ENCODE measurements at places on chromosomes 1 and 21.

GRCh38 chr1:94854458-94855306 is 34.5 kb downstream of the SLC44A3 start:
- DNase-seq: peak; percentile 62

GRCh38 chr1:66402194-66402593 is 131.8 kb upstream of the SGIP1 start:
- DNase-seq: no peak

GRCh38 chr1:31069392-31069791 is 3.9 kb upstream of the PUM1 start:
- DNase-seq: no peak

DNA sequence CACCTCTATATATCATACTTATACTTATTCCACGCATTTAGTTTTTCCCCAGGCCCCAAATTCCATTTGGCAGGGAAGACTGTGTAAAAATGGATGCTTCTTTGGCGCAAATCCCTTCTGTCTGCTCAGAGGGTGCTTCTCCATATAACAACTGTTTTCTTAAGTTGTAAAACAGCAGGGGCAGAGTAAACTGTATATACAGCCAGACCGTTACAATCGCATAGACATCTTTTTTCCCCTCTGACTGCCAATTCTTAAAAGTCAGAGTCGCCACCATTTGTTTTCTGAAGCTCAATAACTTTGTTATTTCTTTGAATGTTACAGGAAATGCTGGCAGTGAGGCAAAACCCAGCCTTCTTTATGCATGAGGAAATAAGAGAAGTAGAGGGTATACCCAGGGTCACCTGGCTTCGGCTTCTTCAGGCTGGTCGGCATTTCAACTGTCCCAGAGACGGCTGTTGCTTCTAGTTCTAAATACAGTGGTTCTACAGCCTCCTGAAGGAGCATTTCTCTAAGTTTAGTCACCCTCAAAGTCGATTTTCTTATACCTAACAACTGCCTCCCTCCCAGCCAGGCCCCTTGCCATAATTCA is 188.4 kb downstream of the CLIC6 start:
- no peak for DNase-seq

GRCh38 chr1:188642704-188643103 is 1814.0 kb downstream of the PLA2G4A start:
- DNase-seq: no peak

DNA sequence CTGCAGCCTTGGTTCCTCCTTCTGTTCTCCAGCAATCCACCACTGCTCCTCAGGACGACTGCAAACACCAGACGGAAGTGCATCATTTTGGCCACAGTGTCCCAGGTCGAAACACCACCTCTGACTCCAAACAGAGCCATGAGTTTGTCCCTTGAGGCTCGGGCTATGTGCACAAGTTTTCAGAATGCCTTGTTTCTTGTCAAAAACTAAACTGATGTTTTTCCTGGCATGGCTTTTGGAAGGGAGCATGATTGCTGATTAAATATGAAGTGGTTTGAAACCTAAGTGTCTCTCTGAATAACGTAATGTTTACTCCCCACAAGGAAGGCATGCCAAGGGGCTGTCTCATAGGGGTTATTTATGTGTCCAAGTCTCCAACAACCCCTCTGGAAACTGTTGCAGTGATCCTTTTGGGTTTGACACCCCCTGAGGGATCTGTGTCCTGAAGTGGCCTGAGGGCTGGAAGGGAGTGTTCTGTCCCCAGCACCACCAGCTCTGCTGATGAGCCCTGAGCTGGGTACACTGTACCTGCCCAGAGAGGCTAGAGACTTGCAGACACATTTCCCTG is 132.7 kb downstream of the PLPP3 start:
- no peak for DNase-seq

- no peak for DNase-seq
Observed at GRCh38 chr21:45724994-45725843, 81.7 kb downstream of the PCBP3 start.

DNA sequence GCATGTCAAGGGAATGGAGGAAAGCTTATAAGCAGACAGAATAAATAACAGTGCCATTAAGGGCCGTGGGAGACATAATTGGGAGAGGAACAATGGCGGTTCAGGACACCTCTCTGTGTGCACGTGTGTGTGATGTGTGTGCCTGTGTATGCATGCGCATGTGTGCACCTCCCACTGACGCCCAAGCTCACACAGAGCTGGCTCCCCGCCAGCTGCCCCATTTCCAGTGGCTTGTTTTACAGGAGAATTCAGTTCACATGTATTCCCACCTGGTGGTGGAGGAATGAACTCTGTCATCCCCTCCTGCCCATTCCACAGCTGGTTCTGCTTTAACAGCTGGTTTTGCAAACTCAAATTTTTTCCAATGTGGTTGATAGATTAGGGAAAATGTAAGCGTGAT is 262.2 kb downstream of the AJAP1 start:
- no peak for DNase-seq

DNA sequence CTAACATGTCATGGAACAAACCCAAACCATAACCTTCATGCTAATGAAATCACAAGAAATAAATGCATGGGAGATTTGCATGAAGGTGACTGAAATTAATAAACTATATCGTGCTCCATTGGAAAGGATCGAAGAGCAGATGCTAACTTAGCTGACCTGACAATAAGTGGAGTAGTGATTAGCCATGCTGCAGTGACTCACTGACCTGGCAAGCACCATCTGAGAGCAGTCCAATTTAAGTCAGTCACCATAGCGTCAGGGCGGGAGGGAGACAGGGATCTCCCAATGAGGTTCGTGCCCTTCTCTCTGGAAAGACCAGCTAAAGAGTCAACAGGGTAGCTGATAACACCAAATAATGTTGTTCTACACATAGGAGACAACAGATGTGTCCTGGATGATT is 21.5 kb downstream of the OLIG2 start:
- peak; percentile 31 for DNase-seq

GRCh38 chr1:230773396-230774033 is 26.3 kb downstream of the CAPN9 start:
- no peak for DNase-seq

- DNase-seq: no peak
Observed at GRCh38 chr1:56703747-56704146, 58.6 kb downstream of the PRKAA2 start.

DNA sequence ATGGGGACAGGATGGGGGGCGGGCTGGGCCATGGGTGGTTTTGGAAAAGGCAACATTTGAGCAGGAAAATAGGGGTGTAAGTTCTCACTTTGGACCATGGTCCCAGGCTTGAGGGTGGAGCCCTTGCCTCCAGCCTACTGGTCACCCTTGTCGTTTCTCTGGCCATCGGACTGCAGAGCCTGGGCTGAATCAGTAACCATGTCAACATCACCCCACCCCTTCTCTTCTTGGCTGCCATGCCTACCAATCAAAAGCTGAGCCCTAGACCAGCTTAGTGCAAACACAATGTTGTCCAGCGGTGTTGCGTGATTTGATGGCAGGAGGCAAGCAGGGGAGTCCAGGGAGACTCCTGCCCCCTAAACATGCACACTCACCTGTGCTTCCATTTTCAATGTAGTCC is 231.0 kb upstream of the KAZN start:
- no peak for DNase-seq

GRCh38 chr1:222909586-222909985 is 94.7 kb downstream of the DISP1 start:
- DNase-seq: no peak

GRCh38 chr1:221886743-221887414 is 145.0 kb upstream of the DUSP10 start:
- peak; percentile 32 for DNase-seq

DNA sequence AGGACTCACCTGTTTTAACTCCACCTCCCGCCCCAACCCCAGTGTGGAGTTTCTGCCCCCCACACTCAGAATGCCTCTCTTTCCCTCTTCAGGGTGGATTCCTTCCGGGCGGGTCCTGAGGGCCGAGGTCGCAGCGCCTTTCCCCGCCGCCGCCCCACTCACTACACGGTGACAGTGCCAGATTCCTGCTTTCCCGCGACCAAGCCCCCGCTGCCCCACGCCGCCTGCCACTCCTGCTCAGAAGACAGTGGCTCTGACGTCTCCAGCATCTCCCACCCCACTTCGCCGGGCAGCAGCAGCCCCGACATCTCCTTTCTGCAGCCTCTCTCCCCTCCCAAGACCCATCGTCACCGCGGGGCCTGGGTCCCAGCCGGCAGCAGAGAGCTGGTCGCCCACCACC is 16.7 kb downstream of the INAVA start:
- DNase-seq: no peak

DNA sequence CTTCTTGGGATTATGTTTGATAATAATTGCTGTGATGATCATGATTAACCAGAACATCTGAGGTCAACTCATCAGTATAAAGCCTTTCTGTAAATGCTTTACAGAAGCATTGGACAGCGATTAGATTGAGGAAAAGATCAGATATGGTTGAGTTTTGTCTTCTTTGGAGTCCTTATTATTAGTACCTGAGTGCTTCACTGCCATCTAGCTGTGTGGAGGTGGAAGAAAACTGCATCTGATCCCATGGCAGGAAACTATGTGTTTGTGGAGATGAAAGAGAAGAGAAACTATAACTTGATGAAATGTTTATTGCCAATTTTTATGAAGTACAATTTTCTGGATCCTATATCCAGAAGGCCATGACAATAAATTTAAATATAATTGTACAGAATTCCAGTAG is 11.4 kb downstream of the FLG2 start:
- DNase-seq: no peak

- DNase-seq: no peak
Observed at GRCh38 chr1:248804771-248805681, 20.7 kb downstream of the SH3BP5L start.

DNA sequence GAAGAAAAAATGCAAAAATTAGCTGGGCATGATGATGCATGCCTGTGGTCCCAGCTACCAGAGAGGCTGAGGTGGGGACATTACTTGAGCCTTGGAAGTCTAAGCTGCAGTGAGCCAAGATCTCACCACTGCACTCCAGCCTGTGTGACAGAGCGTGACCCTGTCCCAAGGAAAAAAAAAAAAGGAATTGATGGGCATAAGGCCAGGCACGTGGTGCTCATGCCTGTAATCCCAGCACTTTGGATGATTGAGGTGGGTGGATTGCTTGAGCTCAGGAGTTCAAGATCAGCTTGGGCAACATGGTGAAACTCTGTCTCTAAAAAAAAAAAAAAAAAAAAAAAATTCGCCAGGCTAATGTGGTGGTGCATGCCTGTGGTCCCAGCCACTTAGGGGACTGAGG is 55.8 kb upstream of the ATP2B4 start:
- no peak for DNase-seq

DNA sequence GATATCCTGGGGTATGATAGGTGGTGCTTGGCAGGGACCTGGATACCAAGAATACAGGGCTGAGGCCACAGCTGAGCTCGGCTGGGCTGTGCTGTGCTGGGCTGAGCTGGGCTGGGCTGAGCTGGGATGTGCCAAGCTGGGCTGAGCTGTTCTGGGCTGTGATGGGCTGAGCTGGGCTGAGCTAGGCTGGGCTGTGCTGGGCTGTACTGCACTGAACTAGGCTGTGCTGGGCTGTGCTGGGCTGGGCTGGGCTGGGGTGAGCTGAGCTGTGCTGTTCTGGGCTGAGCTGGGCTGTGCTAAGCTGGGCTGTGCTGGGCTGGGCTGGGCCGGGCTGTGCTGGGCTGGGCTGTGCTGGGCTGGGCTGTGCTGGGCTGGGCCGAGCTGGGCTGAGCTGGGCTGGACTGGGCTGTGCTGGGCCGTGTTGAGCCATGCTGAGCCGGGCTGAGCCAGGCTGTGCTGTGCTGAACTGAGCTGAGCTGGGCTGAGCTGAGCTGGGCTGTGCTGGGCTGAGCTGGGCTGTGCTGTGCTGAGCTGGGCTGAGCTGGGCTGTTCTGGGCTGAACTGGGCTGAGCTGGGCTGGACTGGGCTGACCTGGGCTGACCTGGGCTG is 94.7 kb upstream of the ACTRT2 start:
- DNase-seq: no peak

DNA sequence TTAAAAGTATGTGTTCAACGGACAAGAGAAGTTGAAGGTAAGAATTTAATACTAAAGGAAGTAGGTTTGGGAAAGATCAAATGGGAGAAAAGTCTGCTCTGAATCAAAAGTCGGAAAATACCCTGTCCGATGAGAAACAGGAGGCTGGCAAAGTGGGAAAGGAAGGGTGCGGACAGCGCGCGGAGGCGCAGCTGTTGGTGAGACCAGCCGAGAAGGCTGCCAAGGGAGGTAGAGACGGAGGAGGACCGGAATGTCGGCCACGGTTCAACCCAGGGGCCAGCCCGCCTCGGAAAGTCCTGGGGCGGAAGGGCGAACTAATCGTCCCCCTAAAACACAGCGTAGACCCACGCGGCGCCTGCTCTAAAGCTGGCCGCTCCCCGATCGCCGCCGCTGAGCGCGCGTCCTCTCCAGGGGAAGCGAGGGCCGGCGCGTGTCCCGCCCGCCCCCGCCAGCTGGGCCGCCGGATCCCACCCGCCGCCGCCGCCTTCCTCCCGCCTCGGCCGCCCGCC is 639 bp upstream of the SPATA1 start:
- peak; percentile 17 for DNase-seq
